ENCODE measurements at places on chromosomes 11 and 22. TPM values are rescaled to one million over a fixed set of nuclear protein-coding genes. Genes with fewer than 3 reads are reported as not detected.

Gene PLAAT3
- 5.8 TPM for total RNA-seq

Gene MS4A15
- not detected for total RNA-seq

Gene GAL3ST1
- 0.07 TPM for total RNA-seq

Gene SLC22A6
- total RNA-seq = not detected

Gene ZBED5
- total RNA-seq = 38.9 TPM

Gene EIF3F
- 194 TPM for total RNA-seq

Gene SAMM50
- 38.0 TPM for total RNA-seq

Gene TCIRG1
- 21.5 TPM for total RNA-seq

Gene DEFB131B
- total RNA-seq = not detected

Gene SMIM35
- not detected for total RNA-seq

Gene APOL3
- not detected for total RNA-seq

Gene CERK
- total RNA-seq = 32.5 TPM

Gene GRAMD1B
- total RNA-seq = under 0.01 TPM

Gene KIRREL3
- total RNA-seq = not detected

Gene OR51B5
- total RNA-seq = not detected

Gene CYP2D6
- total RNA-seq = 0.34 TPM

Gene SPDYC
- total RNA-seq = not detected

Gene OR8G5
- not detected for total RNA-seq

Gene ZP1
- not detected for total RNA-seq

Gene C11orf87
- total RNA-seq = under 0.01 TPM

Gene P2RY2
- total RNA-seq = 30.9 TPM

Gene SYVN1
- total RNA-seq = 24.9 TPM

Gene CASP5
- total RNA-seq = 0.50 TPM

Gene OR10G7
- total RNA-seq = not detected

Gene NEAT1
- 50.2 TPM for total RNA-seq

Gene IGSF9B
- 0.34 TPM for total RNA-seq

Gene HBG2
- not detected for total RNA-seq

Gene CCDC15
- 3.1 TPM for total RNA-seq

Gene CADM1
- 5.1 TPM for total RNA-seq

Gene APOA5
- total RNA-seq = not detected

Gene RRAS2
- 136 TPM for total RNA-seq

Gene PRODH
- 9.4 TPM for total RNA-seq

Gene VWCE
- total RNA-seq = 0.57 TPM

Gene SCGB2A2
- not detected for total RNA-seq
